ENCODE measurements at places on chromosomes 5 and 9.
A peak's percentile ranks its signal among the peaks of the same experiment; 100 is the strongest.

- DNase-seq = no peak
Measured at GRCh38 chr5:153372425-153373129, 117.9 kb upstream of the GRIA1 start.

DNA sequence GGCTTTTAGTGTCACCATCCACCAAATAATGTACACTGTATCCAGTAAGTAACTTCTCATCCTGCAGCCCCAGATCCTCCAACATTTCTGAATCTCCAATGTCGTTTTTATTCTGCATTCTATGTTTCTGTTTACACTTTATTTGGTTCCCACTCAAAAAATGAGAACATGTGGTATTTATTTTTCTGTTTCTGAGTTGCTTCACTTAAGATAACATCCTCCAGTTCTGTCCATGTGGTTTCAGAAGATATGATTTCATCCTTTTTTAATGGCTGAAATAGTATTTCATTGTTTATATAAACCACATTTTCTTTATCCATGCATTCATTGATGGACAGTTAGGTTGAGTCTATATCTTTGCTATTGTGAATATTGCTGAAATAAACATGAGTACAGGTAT, 677.3 kb upstream of the FTMT start:
- no peak for DNase-seq

GRCh38 chr9:121304707-121305106, 36.7 kb downstream of the GSN start:
- DNase-seq = no peak

GRCh38 chr5:60945813-60946187, 795 bp downstream of the NDUFAF2 start:
- peak; percentile 46 for DNase-seq

- DNase-seq = no peak
Measured at GRCh38 chr5:135535420-135535819, 344 bp downstream of the NEUROG1 start.

- DNase-seq = no peak
Measured at GRCh38 chr9:106966481-106966880, 103.5 kb downstream of the ZNF462 start.

DNA sequence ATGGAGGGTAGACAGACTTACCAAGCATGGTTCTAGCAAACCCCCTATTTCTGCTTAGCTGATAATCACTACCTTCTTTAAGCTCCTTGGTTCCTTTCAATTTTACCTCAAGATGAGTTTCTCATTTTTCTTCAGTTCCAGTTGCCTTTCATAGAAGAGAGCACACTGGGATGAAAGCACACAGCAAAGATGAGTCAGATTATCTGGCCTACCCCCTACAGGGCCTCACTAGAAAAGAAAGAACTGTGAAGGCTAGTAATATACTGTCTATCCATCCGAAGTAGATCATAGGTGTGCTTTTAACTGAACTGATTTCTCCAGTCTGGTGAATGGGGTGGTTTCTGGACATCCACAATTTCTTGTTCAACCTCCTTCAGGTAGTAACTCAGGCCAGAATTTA, 122.5 kb downstream of the TRPM3 start:
- no peak for DNase-seq

DNA sequence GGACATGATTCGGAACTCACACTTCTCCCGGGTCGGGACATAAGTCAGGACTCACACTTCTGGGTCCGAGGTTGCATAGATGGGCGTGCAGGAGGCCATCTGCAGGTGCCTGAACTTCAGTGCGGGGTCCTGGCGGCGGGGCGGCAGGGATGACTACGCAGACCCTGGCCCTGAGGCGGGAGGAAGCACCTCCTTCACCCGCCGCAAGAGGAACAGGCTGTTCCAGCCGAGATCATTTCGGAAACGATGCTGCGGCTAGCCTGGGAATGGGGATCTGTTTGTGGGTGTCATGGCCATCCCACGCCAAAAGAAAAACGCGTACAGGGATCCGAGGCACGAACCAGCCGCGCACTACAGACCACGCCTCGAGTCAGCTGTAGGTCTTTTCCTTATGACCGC, 196.6 kb downstream of the TTLL11 start:
- DNase-seq = no peak

GRCh38 chr5:95970359-95970704, 8.7 kb upstream of the ELL2 start:
- DNase-seq = no peak

- DNase-seq = no peak
Measured at GRCh38 chr9:27107241-27107640, 1.8 kb upstream of the TEK start.

DNA sequence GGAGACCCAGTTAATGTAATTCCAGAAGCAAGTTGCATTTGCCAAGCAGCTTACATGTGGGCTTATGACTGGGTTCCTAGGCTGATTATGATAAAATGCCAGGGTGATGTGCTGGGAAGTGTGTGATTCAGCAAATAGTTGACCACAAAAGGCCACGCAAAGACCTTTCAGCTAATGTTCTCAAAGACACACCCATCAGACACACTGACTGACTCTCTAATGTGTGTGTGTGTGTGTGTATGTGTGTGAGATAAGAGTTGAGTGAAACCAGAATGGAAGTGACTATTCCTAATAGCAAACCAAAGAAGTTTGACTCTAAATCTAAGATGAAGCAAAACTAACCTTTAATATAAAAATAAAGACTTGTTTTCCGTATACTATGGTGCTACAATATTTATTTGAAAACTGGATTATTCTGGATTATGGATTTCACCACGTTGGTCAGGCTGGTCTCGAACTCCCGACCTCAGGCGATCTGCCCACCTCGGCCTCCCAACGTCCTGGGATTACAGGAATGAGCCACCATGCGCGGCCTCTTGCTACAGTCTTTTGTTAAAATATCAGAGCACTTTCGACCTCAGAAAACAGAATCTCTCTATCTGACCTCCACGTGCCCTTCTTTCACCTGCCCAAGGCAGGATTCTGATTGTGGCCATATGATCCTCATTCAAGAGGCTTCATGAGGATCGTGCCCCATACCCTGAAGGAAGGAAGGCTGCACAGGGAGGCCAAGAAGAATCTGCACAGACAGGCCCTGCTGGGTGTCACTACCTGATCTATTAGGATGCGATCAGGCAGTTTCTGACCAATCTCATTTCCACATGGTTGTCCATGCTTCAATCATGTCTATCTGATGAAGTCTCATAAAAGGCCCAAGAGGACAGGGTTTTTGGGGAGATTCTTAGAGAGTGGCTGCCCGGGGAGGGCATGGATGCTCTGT, 75.6 kb downstream of the USP20 start:
- no peak for DNase-seq

- no peak for DNase-seq
Measured at GRCh38 chr9:37732952-37733351, 20.7 kb upstream of the TRMT10B start.

DNA sequence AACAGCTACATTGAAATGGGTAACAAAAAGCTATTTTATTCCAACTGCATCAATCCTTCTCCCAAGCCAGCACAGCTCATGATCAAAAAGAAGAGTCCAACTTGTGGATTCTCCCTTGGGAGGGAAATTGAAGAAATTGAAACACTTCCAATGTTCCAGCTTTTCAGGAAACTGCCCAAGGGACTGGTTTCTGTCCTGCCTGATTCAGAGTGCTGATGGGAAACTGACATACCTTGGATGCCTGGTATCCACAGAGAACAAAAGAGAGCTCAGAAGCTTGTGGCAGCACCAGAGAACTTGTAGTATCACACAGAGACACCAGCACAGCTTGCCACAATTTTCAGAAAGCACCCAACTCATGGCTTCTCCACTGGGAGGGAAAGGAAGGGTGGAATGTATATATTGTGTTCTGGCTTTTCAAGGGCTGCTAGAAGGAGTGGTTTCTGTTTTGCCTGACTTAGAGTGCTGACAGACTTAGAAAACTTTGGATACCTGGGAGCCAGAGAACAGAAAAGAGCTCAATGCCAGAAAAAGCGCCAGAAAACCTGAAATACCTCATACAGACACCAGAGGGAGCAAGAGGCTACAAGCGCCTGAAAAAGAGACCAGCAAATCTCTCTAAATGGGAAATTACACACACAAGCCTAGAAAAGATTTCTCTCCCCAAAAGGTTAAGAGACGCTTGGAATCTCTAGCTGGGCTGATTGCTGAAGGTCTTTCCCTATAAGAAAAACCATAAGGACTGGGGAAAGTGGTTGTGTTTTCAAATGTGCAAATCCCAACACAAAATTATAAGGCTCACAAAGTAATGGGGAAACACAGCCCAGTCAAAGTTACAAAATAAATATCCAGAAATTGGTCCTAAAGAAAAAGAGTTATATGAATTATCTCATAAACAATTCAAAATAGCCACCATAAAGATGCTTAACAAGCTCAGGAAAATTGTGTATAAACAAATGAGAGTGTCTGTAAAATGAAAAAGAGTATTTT, 178.8 kb downstream of the SPOCK1 start:
- DNase-seq = peak; percentile 32

- no peak for DNase-seq
Measured at GRCh38 chr5:4054092-4054491, 458.5 kb downstream of the IRX1 start.

- no peak for DNase-seq
Measured at GRCh38 chr5:72470826-72471225, 36.4 kb downstream of the ZNF366 start.

DNA sequence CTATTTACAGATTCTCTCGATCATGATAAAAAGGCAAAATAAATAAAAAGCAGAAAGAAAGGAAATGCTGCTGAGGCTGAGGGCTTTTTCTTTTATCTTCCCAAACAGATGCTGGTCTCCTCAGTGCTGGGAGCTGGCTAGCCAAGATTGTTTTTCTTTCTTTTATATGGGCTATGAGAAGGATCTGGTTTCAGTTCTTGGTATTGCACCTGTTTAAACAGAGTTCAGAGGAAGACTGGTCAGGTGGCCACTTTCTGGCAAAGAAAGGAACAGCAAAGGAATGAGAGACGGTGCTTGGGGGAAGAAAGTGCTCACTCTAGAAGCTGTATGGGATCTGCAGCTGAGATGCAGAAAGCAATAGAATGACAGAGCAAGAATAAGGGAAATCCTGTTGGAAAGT, 88.9 kb downstream of the SLF1 start:
- DNase-seq = no peak

GRCh38 chr5:90628492-90628891, 69.9 kb downstream of the ADGRV1 start:
- no peak for DNase-seq

GRCh38 chr9:95854386-95855020, 21.0 kb upstream of the ERCC6L2 start:
- DNase-seq = no peak

GRCh38 chr9:124218987-124219461, 38.7 kb upstream of the NEK6 start:
- DNase-seq = no peak

DNA sequence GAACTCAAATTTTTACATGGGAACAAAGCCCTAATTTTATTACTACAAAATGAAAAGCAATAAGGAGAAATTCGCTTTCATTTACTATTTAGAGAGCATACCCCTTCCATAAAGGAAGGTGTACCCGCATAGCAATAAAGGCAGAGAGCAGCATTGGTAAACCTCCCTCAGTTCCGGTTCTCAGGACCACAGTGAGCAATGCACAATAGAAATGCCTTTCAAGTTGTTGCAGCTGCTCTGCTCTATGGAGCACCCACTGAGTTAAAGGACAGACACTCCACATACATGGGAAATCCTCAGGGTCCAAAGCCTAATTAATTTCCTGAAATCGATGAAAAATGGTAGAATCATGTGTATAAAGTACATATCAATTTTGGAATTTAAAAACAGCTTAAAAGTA, 89.9 kb upstream of the MPDZ start:
- no peak for DNase-seq

- no peak for DNase-seq
Measured at GRCh38 chr9:77021291-77021894, 1.9 kb downstream of the FOXB2 start.

DNA sequence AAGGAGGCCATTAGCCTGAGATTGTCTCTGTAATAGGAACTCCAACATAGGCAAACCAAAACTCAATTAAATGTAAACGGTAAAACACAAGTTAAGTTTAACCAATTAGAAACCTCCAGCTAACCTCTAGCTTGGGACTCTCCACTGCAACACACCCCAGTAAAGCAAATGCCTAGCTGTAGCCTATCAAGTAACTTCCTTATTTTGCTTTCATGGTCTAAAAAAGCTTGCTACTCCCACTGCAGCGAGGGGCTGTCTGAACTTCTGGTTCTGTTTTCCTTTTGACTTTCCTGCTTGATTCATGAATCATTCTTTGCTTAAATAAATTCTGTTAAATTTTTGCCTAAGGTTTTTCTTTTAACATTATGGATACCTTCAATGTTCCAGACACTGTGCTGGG, 24.4 kb upstream of the C5orf46 start:
- DNase-seq = no peak

GRCh38 chr9:4130166-4130565, 169.7 kb downstream of the GLIS3 start:
- no peak for DNase-seq

- DNase-seq = no peak
Measured at GRCh38 chr9:36842560-36843530, 191.2 kb downstream of the PAX5 start.

- no peak for DNase-seq
Measured at GRCh38 chr5:180401229-180401907, 48.2 kb upstream of the GFPT2 start.
